Right atrium auricular region (tissue), 2 donors: ENCODE measurements at places on chromosomes 1 and 21.

DNA sequence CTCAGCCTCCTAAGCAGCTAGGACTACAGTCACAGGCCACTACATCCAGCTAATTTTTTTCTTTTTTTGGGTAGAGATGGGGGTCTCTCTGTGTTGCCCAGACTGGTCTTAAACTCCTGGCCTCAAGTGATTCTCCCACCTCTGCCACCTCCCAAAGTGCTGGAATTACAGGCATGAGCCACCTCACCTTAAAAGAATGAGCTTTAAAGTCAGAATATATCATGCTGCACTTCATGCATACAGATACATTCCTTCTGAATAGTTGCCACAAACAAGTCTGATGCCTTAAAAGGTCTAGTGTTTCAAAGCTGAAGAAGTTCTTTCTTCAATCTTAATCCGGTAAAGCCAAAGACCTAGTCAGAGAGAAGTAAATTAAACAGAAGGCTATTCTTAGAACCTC is 23.8 kb upstream of the CPLANE2 start:
- no peak for DNase-seq

DNA sequence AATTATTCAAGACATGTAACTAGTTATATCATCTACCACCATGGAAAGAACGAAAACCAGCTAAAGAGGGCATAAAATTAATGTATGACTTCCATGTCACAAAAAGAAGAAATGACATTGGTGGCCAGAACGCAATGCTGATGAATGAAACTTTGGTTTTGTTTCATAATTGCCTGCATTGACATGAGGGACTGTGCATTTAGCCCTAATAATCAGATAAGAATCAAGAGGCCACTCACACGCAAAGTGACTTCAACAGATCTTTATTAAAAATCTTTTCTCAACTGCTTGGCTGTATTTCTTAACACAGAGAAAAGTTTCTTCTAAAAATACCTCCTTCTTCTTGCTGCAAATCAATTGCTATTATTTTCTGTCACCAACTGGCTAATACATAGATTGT is 184.7 kb upstream of the RUNX1 start:
- no peak for DNase-seq

DNA sequence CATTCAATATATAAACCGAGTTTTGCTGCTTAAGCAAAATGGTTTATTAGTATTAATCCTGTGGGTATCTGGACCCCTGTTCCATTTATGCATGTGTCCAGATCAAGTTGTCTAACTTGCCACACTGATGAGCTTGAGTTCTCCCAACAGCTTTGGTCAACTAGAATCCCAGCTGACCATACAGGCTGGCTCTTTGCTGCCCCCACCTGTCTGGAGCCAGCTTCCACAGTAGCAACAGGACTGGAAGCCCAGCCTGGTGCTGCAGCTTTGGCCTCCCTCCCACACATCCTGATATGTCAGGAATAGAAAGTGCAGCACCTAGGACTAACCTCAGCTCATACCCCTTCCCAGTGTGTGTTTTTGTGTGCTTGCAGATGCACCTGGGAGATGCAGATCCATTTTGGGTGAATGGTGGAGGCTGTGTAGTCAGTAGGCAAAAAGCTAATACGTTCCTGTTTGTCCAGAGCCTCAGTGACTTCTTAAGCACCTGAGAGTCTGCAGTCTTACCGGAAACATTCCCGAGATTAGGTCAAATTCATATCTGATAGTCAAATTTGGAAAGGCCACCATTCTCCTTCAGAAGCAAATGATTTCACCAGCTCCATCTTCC is 40.9 kb upstream of the BEND5 start:
- peak; percentile 60 for DNase-seq

DNA sequence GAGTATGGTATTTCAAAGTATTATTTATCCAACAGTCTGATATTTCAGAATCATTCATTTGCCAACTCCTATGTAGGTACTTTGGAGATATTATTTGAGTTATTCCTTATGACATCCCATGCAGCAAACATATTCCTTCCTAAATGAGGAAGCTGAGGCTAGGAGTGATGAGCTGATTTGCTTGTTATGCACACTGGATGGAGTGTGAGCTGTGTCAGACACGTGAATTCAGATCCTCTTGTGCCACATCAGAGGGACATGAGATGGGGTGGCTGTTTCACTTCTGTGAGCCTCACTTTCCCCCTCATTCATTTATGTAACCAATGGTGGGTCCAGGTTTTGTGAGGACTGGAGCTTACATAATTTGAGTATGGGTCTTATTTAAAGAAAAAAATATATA is 215.9 kb downstream of the DISC1 start:
- no peak for DNase-seq

GRCh38 chr1:3533067-3534048 is 78.0 kb downstream of the MEGF6 start:
- no peak for DNase-seq

- no peak for DNase-seq
These were observed 1.4 kb upstream of the KCNJ6 start for GRCh38 chr21:37917612-37918011.

- no peak for DNase-seq
These were observed 11.4 kb downstream of the SKI start for GRCh38 chr1:2239384-2239985.

DNA sequence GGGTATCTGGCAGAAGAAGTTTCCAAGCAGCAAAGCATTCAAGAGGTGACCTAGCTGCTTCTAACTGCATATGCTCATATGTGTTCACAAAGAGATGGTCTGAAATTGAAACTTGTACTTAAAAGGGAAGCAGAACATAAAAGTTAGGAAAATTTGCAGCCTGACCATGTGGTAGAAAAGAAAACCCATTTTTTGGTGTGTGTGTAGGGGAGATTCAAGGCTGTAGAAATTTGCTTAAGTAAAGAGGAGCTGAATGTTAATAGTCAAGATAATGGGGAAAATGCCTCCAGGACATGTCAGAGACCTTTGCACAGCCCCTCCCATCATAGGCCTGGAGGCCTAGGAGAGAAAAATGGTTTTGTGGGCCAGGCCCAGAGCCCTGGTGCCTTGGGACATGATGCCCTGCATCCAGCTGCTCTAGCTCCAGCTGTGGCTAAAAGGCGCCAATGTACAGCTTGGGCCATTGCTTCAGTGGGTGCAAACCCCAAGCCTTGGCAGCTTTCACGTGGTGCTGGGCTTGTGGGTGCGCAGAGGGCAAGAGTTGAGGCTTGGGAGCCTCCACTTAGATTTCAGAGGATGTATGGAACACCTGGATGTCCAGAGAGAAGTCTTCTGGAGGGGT is 54.9 kb downstream of the DHRS3 start:
- no peak for DNase-seq

- no peak for DNase-seq
These were observed 8.2 kb downstream of the PTPRC start for GRCh38 chr1:198647055-198647454.

DNA sequence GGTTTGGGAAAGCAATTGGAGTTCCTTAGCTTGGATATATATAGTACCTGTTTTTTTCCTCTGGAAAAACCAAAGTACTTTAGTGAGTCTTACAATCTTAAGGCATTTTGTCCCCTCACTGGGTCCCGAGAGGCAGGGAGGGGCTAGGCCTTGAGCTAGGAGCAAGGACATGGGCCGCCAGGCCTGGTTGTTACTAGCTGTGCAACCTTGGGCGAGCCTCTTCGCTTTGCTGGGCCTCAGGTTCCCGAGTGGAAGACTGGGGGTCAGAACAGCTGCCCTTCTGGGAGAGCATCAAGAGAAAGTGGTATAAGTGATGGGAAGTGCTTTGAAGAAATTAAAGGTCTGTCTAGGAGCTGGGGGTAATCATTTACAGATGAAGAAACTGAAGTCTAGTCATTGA is 553.2 kb downstream of the KIF26B start:
- peak; percentile 30 for DNase-seq

GRCh38 chr1:7224644-7225043 is 439.4 kb downstream of the CAMTA1 start:
- no peak for DNase-seq

DNA sequence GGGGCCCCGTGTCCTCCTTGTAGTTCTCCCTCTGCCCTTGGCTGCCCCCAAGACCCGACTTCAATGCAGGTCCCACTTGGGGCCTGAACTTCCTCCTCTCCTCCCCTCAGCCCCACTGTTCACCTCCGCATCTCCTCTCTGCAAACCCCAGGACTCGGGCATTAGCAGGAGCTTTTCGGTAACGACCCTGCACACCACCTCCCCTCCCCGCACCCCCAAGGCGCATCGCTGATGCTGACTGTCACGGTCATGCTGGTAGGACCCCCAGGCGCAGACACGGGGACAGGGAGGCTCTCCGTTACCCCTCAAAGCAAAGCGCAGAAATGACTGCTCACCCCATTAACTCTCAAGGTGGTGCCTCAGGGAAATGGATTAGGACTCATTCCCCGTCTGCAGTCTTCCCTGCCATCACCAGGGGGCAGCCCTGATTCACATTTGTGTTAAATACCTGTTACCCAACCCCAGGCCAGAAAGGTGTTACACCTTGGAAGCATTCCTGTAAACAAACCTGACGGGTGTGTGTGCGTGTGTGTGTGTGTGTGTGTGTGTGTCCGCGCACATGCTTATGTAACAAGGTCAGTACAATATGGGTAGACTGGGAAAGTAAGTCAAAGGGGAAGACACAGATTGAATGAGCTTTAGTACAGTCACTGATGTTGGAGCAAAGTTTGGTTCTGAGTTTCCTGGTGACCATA is 6.4 kb upstream of the GUCA2B start:
- peak; percentile 64 for DNase-seq

DNA sequence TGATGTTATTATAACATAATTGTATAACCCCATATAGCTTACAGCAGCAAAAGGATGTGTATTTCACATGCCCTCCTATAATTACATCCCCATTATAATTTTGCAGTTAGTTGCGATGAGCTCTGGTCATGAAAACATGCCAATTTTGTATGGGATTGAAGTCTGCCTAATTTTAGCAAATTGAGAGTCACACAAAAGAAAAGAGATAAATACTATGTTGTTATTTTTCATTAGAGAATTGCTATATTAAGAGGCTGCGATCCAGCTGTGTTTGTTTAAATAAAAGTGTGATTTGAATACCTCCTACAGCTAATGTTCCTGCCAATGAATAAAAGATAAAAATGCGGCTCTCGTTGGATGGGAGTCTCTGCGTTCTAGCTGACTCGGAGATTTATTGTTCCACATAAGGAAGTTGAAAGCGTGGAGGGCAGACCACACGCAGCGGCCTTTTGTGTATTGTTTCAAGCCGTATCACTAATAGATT is 461.0 kb upstream of the NFIA start:
- no peak for DNase-seq

DNA sequence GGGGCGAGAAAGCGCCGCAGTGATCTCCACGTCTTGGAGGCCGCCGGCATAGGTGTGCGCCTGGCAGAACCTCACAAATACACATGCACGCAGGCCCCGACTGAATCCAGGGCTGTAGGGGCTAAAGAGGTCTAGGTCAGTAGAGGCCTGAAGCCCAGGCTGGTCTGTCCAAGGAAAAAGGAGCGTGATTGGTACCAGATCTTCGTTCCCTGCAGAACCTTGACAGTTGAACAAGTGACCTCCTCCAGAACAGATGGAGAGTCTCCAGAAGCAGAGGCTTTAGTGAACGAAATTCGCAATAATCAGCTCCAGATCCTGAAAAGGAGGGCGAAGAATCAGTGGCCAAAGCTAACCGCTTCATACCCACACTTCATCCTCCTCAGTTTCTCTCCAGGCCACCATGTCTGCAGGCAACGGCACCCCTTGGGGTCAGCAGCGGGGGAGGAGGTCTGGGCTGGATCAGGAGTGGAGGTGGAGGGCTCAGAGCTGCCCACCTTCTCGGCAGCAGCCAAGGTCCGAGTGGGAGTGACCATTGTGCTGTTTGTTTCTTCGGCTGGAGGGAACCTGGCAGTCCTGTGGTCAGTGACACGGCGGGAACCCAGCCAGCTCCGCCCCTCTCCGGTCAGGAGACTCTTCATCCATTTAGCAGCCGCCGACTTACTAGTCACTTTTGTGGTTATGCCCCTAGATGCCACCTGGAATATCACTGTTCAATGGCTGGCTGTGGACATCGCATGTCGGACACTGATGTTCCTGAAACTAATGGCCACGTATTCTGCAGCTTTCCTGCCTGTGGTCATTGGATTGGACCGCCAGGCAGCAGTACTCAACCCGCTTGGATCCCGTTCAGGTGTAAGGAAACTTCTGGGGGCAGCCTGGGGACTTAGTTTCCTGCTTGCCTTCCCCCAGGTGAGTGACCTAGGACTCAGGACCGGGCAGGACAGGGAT is 749 bp upstream of the PEX11B start:
- DNase-seq: no peak

DNA sequence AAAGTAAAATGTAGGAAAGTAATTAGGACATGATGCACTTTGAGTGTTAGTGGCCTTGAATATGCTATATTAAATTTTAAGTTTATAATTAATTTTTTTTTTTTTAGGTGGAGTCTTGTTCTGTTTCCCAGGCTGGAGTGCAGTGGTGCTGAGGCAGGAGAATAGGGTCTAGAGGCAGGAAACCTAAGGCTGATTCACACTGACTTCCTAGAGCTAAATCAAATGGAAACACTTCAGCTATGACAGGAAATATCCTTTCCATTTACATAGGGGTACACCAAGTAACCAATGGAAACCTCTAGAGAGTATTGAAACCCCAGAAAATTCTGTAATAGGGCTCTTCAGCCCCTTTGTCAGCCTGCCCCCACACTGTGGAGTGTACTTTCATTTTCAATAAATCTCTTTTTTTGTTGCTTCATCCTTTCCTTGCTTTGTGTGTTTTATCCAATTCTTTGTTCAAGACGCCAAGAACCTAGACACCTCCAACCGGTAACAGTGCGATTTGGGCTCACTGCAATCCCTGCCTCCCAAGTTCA is 17.9 kb upstream of the THRAP3 start:
- DNase-seq: no peak

- DNase-seq: no peak
These were observed 130.6 kb downstream of the PLPP3 start for GRCh38 chr1:56448529-56449300.

- no peak for DNase-seq
These were observed 32.2 kb downstream of the CACHD1 start for GRCh38 chr1:64502083-64502482.

- DNase-seq: peak; percentile 60
These were observed 361 bp downstream of the DDAH1 start for GRCh38 chr1:85464497-85465098.

DNA sequence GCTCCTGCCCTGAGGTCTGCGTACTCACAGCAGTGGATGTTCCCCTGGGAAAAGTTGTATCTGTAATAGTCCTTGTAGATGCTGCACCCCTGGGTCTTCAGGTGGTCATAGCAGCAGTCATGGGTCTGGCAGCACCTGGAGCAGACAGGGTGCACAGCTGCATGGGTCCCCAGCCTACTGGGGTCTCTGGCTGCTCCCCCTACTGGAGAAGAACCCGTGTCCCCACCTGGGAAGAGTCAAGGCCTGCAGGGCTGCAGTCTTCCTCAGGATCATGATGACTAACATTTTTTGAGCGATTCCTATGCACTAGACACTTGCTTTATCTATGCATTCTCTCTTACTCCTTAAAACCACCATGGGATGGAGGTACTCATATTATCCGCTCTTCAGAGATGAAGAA is 3.9 kb downstream of the PLA2G2D start:
- no peak for DNase-seq

GRCh38 chr1:246417813-246418564 is 89.1 kb downstream of the SMYD3 start:
- DNase-seq: no peak

GRCh38 chr1:70140343-70140742 is 65.0 kb downstream of the LRRC40 start:
- DNase-seq: no peak
